ENCODE measurements at places on chromosomes 4 and X. TPM values are rescaled to one million over a fixed set of nuclear protein-coding genes. Genes with fewer than 3 reads are reported as not detected.

DNA sequence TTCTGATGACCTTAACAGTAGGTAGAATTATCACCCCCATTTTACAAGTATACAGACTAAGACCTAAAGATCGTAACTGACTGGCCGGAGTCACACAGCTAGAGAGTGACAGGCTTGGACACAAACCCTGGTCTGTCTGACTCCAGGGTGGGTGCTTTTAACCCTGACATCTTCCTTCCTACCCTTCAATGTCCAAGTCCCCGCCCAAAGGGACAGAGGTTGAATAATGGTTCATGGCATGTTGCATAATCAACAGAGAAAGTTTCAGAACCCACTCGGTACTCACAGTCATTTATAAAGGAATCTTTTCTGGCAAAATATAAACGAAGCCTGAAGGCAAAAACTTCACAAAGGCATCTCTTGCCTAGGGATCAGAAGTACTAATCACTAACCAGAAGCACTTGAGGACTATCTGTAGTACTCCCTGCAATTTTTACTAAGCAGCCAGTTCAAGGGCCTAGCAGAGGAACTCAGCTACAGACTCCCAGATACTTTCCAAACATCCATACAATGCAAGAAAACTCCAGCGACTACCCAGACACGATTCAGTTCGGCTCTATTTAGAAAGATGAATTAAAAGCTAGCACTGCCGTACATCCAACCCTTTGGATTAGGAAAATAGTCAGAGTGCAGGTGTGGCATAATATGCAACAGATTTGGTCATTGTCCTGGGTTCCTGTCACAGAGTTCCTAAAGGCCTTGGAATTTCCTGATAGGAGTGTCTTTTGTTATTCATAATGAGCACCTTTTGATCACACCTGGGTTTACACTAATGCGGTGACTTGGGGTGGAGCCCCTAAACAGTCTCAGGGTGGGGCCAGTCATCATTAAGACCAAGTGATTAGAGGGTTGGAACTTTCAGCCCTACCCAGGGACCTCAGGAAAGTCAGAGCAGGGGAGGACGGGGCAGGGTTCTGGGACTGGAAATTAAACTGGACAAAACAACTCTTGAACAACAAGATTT lies 44.0 kb downstream of the RELL1 start:
- no peak for DNase-seq

DNA sequence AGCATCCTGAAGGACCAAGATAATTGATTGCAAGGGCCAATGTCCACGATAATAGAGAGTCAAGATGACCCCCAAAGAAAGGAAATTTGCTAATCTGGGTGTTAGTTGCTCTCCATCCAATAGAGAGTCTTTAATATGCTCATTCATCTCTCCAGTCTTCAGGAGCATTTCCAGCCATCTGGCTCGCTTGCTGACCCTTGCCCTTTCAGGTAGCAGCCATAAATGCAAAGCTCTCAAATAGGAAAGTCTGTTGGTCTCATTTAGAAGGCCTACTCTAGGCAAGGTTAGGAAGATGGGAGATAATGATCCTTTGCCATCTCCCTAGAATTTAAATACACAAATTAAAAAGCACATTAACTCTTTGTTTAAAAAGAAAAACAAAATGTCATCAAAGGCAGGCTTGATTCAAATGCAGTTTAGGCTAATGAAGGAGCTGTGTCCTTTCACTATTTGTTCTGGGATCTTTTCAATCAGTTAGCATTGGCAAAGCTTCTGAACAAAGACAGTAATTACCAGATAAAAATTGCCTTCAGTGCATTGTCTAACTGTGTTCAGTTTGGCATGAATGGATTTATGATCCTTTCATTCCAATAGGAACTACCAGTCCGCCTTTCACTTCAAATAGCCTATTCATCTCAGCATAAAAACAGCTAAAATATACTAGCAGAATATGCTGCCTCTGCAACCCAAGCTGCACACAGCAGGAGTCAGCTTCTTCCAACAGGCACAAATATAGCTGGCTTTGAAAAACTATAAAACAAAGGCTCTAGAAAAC lies 49.6 kb upstream of the ATXN3L start:
- no peak for DNase-seq

GRCh38 chr4:54660591-54660990 lies 2.8 kb downstream of the KIT start:
- DNase-seq, result no peak

DNA sequence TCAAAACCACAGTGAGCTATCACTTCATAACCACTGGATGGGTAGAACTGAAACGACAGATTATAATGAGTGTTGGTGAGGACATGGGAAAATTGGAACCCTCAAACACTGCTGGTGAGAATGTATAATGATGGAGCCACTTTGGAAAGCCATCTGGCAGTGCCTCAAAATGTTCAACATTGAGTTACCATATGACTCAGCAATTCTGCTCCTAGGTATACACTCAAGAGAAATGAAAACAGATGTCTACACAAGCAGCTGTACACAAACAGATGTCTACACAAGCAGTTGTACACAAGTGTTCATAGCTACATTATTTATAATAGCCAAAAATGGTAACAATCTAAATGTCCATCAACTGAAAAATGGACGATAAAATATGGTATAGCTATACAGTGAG lies 143.9 kb downstream of the PDGFRA start:
- no peak for DNase-seq

GRCh38 chr4:37568489-37568888 lies 117.7 kb downstream of the RELL1 start:
- DNase-seq, result no peak

GRCh38 chr4:112523008-112523721 lies 7.2 kb upstream of the NEUROG2 start:
- DNase-seq, result no peak

DNA sequence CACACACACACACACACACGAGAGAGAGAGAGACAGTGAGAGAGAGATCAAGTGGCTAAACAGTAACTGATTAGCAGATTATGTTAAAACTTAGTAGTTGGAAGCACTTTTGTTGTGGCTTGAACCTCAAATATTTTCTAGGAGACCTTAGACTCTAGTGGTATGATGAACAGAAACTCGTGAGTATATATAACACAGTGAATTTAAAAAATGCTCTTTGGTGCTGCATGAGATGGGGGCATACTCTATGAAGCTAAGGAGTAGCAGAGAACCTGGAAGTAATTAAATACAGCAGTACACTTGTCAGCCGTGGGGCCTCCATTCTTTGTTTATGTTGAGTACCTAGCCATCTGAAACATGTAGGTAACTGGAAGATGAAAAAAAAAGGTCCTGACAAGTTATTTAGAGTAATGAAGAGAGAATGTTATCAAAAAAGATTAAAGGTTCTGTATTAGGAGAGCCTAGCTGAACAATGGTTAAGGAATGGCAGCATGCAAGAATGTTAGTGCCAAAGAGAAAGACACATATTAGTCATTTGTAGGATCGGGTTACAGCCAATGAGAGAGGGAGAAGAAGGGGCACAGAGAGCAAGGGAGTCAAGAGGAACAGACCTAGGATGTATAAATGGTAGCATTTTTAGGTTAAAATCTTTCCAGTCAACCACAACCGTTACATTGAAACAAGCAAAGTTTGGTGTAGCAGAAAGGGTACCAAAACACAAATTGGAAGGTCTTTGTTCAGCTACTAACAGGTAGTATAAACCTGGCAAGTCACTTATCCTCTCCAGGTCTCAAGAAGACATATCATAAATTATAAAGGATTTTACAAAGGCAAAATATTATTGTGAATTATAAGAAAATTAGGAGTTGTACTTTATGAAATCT lies 316.7 kb upstream of the DIPK2B start:
- DNase-seq, result no peak

DNA sequence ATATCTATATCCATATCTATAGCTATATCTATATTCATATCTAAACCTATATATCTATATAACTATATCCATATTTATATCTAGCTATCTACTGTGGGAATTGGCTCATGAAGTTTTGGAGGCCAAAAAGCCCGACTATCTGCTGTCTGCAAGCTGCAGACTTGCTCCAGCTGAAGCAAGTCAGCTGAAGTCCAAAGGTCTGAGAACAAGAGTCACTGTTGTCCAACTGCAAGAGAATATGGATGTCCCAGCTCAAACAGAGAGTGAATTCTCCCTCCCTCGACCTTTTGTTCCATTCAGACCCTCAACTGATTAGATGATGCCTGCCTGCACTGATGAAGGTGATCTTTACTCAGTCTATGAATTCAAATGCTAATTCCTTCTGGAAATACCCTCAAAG lies 63.3 kb upstream of the VCX start:
- DNase-seq, result no peak

CLNK gene
- not detected for total RNA-seq

AMER1 gene
- total RNA-seq, result 5.5 TPM

RHOXF2 gene
- total RNA-seq, result not detected

All from omental fat pad (tissue), 4 donors.